ENCODE measurements at places on chromosomes 16 and 17.

GRCh38 chr16:67016681-67017420 lies 12.1 kb upstream of the CBFB start:
- DNase-seq: peak; percentile 23

- DNase-seq: no peak
These were observed 22.9 kb downstream of the PRR11 start for GRCh38 chr17:59178266-59178985.

DNA sequence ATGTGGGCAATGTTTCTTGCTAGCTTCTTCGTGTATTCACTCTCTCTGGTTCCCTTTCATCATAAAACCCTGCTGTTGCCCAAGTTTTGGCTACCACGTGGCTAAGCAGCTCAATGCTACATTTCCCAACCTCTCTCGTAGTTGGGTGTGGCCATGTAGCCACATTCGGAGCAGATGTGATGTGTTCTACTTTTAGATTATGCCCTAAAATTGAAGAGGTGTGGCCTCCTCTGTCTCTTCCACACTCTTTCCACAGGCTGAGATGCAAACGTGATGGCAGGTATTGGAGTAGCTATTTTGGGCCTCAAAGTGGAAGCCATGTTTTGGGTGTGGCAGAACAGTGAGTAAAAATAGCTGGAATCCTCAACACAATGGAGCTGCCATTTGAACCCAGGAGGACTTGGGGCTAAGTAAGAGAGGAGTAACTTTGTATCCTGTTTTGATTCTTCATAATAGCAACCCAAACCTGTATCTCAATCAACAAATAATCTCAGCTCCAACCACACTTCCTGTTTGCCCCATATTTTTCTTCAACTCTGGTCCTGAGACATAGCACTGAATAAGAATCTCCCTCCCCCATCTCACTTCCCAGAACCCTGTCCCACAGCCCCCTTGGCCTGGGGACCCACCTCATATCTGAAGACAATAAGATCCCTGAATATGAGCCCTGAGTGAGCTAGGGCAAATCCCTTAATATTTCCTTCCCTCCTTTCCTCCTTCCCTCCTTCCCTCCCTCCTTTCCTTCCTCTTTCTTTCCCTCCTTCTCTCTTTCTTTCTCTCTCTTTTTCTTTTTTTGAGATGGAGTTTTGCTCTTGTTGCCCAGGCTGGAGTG lies 4.0 kb downstream of the NUPR1 start:
- DNase-seq: no peak

GRCh38 chr17:71115669-71115972 lies 946.3 kb downstream of the KCNJ2 start:
- DNase-seq: no peak

DNA sequence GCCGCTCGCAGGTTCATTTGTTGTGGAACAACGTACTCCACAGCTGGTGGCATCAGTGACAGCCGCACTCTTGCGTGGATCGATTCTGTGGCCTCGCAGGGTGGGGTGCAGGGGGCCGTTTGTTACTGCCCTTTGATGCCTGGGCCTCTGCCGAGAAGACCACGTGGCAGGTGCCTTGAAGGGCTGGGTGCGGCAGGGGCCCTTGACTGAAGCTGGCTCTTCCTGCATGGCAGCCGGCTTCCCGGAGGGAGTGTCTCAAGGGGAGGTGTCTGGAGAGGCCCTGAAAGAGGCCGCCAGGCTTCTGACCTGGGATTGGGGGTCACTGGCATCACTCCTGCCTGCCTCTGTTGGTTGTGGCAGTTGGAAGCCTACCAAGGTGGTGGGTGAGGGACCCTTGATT lies 43.8 kb downstream of the TBCD start:
- no peak for DNase-seq

DNA sequence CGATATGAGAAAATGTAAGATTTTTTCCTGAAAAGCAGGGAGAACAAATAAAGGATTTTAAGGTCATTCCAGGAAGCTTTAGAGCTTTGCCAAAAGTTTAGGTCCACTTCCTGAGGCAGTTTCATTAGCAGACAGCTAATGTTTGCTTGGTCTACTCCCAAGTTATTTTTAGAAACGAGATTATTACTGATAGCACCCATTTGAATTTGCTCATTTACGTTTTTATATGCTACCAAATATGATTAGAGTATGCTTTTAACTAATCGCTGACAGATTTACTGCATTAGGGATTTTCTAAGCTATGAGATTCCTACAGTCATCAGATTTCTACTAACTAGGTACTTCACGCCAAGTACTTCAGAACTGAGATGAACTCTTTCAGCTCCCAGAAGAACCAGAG lies 98.1 kb downstream of the WNT3 start:
- no peak for DNase-seq

GRCh38 chr17:8894673-8895578 lies 27.5 kb upstream of the PIK3R6 start:
- DNase-seq: peak; percentile 65

DNA sequence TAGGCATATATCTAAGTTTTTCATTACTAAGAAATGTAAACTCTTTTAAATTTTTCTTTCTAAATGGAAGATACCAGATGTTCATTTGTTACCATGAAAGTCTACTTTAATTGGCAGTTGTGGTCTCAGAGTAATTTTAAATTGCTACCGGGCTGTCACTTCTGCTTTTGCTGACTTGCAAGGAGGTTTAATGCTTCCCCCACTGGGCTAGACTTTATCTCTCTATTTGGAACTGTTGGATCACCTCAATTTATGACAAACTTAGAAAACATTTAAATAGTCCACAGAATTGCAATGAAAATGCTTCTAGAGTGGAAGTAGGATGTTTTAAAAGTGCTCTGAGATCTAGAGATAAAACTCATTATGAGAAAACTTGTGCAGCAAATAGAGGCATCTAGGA lies 479.8 kb upstream of the GOT2 start:
- DNase-seq: no peak

DNA sequence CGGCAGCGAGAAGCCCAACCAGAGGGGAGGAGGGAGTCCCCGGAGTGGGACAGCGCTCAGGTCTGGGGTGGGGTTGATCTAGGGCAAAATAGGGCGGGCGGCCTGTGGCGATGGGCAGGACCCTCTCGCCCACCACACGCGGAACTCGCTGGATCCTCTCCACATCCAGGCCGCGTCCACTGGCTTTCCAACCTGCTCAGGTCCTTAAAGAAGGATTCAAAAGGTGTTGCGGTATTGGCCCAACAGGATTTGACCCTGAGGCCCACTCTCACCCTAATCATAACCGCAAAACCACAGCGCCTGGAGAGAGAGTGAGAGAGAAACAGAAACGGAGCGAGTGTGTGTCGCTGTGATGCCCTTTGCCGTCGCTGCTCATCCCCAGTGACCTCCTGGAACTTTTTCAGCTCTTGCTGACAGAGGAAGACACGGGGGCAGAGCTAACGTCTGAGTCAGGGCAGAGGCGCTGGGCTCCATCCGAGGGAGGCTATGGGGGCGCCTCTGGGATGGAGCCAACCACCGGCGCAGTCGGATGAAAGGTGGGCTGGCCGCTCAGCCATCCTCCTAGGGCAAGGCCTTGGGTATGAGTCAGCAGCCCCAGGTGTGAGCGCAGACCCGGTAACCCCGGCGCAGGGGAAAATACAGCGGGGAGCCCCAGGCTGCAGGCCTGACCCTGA lies 16.7 kb upstream of the OR1F1 start:
- peak; percentile 75 for DNase-seq

DNA sequence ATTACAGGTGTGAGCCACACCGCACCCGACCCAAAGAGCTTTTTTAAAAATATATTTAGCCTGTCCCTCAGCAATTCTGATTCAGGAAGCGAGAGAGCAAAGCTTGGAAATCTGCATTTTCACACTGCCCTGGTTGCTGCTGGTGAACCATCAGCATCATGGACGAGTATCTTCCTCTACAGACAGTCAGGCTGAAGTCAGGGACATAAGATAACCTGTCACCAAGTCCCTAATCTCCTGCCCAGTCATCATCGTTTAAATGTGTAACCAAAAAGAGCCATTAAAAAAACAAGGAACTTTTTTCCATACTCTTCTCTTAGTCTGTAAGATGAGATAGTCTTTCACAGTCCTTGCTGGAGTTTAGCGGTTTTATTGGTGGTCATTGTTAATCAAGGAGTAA lies 6.7 kb downstream of the PMM2 start:
- no peak for DNase-seq

DNA sequence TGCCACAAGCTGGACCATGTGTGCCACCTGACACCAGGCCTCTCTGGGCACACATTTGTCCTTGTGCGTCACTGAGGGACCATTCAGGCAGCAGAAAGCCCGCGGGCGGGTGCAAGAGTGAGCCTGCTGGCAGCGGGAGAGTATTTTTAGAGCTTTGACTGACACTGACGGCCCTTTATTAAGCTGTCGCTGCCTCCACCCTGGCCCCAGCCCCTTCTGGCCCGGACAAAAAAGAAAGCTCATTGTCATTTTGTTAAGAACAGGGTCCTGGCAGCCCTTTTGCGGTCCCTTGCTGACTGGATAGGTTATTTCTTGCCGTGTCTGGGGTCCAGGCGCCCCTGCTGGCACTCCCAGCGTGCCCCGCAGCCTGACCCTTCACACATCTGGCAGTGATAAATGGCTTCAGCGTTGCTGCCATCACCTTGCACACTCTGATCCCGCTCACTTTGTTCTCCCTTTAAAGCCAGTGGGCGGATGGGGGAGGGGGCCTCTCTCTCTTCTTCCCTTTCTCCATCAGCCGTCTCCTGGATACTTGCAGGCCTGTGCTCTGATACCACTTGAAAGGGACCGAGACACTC lies 78.4 kb upstream of the NKD1 start:
- DNase-seq: no peak

DNA sequence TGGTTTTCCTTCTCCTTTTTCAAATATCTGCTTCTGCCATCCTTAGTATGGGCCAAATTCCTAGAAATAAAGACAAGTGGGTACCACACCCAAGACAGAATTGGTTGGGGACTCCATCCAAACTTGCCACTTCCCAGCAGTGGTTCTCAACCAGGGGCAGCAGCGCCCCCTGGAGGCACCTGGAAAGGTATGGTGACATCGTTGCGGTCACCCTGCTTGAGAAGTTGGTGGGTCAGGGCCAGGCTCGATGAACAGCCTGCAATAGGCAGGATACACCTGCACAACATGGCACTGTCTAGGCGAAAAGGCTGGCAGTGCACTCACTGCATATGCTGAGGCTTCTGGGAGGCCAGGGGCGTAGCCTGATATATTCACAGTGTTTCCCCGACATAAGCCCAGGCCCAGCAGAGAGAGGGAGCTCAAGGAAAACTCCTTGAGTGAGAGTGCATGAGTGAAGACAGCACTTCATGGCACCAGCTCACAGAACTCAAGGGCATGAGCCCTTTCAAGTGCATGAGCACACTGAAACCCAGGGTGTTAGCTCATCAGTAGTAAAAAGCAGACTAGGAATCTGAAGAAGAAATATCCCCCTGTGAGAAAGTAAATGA lies 57.7 kb downstream of the CMC2 start:
- DNase-seq: peak; percentile 79

DNA sequence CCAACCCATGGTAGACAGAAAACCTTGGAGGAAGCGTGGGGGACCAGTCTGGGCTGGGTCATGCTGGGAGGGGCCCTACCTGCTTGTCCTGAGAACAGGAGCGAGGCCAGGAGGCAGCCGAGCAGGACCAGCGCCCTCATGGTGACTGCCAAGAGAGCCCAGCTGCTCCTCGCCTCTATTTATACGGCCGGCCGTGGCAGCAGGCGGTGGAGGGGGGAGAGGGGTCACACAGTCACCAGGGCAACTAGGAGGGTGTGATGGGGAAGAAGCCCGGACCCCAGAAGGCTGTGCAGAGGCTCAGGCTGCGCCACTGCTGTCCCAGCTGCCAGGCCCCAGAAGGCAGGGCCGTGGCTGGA lies at the start of gene SRL:
SRL (minus strand) TSS at position 153 of the 356 bp plus-strand sequence; CDS start at position 140, 13 bp downstream.
- DNase-seq: no peak

DNA sequence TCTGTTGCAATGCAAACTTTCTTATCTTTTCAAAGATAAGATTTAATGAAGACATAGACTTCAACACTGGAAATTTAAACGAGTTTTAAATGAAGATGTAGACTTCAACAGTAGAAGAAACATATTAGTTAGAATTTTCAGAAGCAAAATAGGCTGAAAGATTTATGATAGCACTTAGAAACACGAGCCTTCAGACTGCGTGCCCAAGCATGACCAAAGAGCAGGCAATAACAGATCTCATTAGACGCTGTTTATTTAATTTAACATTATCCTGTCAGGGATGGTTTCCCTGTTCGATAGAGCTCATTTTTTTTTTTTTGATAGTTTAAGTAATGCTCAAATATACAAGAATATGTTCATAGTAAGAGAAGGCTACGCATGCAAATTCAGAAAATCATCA lies 604.7 kb upstream of the SOX9 start:
- DNase-seq: no peak

DNA sequence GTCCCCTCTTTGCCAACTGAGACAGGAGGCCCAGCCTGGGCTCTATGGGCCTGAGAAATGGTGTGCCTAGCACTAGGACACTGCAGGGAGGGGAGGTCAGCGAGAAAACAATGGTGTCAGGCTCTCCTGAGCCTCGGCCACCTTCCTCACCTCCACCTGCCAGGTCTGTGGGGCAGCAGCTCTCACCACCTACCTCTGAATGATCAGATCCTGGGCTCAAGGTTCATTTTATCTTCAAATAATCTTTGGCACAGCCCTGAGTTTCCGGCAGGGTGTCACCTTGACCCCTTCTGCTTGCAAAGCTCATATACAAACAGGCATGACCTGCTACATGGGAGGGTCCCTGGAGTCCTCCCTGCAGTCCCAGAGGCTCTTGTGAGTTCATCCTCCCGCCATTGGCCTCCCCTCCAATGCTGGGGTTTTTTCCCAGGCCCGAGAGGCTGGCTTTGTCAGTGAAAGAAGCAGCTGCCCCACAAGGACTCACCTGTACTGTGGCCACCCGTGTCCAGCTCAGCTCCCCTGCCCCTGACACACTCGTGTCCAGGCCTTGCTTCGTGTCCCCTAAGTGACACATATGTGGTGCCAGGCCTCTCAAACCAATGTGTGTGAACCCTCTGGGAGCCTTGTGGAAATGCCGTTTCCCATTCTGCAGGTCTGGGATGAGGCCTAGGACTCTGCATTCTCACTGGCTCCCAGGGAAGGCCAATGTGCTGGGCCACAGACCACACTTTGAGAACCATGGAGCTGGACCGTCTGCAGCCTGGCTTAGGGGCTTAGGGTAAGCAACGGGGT lies 176.8 kb upstream of the CIBAR2 start:
- DNase-seq: no peak

DNA sequence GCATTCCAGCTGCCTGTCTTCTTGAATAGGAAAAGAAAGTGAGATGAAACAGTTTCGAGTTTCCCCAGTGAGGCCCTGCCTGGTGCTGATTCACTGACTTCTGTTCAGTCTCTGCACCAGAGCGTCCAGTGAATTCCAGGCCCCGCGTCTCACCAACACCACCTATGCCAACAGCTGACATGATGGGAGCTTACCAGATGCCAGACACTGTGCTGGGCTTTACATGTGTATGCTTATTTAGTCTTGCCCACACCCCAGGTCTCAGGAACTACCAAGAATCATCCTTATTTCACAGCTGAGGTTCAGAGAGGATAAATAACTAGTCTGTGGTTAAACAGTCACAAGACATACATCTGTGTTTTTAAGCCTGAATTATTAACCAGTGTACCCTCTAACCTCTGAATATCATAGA lies 29.1 kb upstream of the IRX6 start:
- DNase-seq: no peak

GRCh38 chr17:42685831-42686230 lies 3.5 kb downstream of the CNTNAP1 start:
- DNase-seq: no peak

- DNase-seq: no peak
These were observed 357.9 kb upstream of the HSBP1 start for GRCh38 chr16:83449861-83450260.

- no peak for DNase-seq
These were observed 140.2 kb upstream of the CHMP6 start for GRCh38 chr17:80851277-80851925.

- no peak for DNase-seq
These were observed 50.9 kb downstream of the CYB561 start for GRCh38 chr17:63395075-63395805.

- no peak for DNase-seq
These were observed 525.5 kb downstream of the KIF2B start for GRCh38 chr17:54348234-54348633.
